ENCODE measurements at places on chromosomes 2 and 18.
A peak's percentile ranks its signal among the peaks of the same experiment; 100 is the strongest.

DNA sequence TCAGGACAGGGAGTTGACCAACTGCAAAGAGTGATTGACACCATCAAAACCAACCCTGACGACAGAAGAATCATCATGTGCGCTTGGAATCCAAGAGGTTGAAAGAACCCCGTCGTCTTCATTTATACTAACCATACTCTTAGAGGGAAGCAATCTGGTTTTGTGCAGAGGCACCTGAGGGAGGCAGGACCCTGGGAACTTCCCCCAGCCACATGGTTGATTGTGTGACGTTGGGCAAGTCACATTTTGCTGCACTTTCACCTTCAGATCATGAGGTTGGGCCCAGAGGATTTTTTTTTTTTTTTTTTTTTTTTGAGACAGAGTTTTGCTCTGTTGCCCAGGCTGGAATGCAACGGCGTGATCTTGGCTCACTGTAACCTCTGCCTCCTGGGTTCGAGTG is 11.6 kb downstream of the TYMS start:
- DNase-seq = no peak

DNA sequence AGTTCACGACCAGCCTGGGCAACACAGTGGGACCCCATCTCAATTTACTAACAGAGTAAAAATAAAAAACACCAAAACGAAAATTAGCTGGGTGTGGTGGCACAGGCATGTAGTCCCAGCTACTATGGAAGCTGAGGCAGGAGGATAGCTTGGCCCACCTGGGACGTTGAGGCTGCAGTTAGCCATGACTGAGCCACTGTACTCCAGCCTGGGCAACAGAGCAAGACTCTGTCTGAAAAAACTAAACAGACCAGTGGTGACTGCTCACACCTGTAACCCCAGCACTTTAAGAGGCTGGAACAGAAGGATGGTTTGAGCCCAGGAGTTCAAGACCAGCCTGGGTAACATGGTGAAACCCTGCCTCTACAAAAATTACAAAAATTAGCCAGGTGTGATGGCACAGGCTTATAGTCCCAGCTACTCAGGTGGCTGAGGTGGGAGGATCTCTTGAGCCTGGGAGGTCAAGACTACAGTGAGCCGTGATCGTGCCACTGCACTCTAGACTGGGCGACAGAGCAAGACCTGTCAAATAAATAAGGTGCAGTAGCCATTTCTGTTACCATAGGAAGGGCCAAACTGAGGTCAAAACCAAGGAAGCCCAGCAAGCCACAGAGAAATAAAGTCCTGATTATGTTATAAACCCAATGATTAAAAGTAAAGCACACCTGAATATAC is 14.0 kb downstream of the USP34 start:
- no peak for DNase-seq

- peak; percentile 1 for DNase-seq
Observed at GRCh38 chr2:159755788-159756187, 42.2 kb downstream of the CD302 start.

DNA sequence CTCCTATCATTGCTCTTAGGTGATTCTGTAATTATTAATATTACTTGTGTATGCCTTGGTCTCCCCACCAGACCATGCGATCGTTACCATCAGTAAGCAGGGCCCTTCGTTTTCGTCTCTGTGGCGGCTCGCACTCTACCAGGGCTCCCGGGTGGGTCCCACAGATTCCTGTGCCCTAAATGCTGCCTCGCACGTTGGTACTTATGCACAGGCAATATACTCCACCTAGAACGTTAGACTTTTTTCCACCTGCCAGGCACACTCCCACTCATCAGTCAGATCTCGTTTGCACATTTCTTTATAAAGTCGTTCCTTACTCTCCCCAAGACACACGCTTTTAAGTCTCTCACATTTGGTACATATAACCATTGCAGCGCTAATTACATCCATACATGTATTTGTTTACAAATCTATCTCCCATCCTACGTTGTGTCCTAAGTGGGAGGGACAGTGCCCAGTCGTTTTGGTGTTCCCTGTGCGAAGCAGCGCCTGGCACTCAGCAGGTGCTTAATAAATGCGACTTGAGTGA is 901 bp downstream of the FEZ2 start:
- DNase-seq = no peak

DNA sequence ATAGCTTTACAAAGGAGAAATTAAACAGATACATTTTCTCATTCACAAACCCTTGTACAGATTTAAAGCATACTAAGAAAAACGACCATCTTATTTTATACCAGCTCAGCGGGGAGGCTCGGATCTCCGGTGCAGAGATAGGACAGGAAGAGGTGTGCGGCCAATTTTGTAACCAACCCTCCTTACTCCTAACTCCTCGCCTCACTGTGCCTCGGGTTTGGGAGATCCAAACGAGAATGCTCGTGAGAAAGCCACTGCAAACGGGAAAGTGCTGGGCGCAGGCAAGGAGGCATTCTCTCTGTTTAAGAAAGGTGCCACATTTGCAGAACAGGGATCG is 1.2 kb downstream of the KDSR start:
- DNase-seq = no peak

DNA sequence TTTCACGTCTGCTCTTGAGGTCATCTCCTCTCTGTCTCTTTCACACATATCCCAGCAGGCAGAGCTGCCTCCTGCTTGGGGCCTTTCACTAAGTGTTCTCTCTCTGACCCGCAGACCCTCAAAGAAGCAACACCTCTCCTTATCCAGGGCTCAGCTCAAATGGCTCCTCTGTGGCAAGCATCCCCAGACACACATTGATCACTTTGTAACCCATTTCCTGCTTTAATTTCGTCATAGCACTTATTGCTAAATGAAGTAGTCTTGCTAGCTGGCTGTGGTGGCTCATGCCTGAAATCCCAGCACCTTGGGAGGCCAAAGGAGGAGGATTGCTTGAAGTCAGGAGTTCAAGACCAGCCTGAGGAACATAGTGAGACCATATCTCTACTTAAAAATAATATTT is 41.4 kb downstream of the SGPP2 start:
- no peak for DNase-seq
